ENCODE measurements at places on chromosomes 16 and 17.
A peak's percentile ranks its signal among the peaks of the same experiment; 100 is the strongest.

GRCh38 chr16:79451196-79451816 lies 149.2 kb downstream of the MAF start:
- DNase-seq = no peak

- DNase-seq = no peak
These were observed 166.8 kb downstream of the SOX9 start for GRCh38 chr17:72287586-72287985.

DNA sequence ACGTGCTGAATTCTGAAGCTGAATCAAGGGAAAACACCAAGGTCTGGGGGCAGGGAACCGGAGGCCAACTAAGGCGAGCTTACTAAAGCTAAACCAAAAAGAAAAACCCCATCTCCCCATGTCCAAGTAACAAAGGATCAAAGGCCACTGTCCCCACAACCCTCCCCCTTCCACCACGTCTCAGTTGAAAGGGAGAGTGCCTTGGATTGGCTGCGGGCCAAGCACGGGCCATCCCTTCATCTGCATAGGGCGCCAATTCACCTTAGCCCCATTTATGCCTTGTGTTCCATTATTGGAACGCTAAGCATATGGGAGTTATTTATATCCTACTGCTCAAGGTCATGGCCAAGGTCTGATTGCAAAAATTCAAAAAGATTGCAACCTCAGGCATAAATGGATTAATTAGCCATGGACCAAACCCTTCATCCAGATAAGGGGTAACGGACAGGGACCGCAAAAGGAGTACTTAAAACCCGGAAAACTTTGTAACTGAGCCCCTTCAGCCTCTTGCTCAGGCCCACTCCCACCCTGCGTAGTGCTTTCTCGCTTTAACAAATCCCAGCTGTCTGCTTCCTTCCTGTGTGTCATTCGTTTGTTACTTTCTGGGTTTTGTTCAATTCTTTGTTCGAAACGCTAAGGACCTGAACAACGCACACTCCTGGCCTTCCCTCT lies 740 bp upstream of the ATP6V0D1 start:
- DNase-seq = no peak

GRCh38 chr17:37490022-37490587 lies 414 bp downstream of the DUSP14 start:
- DNase-seq = peak; percentile 70

DNA sequence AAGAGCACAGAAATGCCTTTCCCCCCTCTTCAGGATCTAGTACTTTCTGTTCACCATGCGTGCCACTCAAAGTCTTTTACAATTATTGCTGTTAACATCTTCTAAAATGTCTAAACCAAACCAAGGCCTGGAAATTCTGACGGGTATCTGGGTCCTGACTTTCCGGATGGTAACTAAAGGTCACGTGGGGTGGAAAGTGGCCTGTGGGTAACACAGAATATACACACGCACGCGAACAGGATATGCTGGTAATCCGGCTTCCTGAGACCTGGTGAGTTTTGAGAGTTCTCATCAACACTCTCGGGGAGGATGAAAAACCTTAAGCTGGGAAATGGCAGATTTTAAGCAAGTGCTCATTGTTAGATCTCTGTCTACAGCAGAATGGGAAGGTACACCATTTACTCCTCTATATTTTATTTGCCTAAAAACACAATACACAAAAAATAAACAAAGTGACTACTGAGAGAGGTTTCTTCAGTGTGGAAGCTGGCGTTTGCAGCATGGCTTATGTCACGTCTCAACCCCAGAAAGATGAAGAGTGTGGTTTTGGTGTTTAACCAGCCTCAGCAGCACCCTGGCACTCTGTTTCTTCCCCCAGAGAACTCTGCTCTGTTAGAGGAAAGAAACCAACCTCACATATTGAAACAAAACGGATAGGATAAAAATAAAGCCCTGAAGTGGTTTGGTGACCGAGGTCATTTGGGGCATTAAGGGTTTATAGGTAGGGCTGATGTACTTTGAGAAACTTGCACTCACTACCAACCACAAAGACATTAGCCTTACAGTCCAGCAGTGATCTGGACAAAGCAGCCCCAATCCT lies 37.3 kb downstream of the SMG6 start:
- no peak for DNase-seq

DNA sequence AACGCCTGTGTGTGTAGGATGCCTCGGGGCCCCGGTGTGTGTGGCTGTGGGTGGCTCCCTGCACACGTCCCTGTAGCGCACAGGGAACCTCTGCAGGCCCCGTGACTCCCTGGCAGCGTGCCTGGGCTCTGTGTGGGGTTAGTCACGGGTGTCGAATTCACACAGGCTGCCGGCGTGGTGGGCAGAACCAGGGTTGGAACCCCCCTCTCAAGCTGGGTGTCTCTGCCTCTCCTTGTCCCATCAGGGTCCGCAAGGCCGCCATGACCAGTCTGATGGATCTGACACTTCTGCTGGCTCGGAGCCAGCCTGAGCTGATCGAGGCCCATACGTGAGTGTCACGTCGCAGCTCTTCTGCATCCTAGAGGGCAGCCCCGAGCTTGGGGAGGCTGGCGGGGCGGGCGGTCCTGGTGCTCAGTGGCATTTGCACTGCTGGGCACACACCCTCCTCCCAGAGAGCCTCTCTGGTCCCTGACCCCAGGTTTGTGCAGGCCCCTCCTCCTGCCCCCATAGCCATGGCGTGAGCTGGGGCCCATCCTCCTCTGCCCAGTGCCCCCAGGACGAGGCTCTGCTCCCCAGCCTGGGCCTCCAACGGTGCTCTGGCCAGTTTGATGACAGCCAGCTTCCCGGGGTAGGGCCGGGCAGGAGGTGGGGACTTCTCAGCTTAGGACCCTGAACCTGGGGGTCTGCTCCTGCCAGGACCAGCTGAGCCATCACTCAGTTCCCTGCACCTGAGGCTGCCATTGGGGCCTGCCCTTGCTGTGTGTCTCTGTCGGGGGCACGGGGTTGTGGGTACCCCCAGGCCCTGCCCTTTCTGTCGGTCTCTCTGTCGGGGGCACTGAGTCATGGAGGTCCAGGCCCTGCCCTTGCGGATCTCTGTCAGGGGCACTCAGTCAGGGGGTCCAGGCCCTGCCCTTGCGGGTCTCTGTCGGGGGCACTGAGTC lies 88.1 kb upstream of the ZNF750 start:
- no peak for DNase-seq
